BJ (cell line): ENCODE measurements at places on chromosomes 3 and 15. TPM values are rescaled to one million over a fixed set of nuclear protein-coding genes. Genes with fewer than 3 reads are reported as not detected.

RHCG gene
- not detected in 2 replicates for polyA plus RNA-seq

SLC6A11 gene
- not detected in 2 replicates for polyA plus RNA-seq

PRR20G gene
- polyA plus RNA-seq, result not detected in 2 replicates

GCSAM gene
- polyA plus RNA-seq, result not detected in 2 replicates

DNAH12 gene
- polyA plus RNA-seq, result 0.01 TPM in 1 of 2 replicates, not detected in the other

LRRIQ4 gene
- polyA plus RNA-seq, result not detected in 2 replicates

CRABP1 gene
- polyA plus RNA-seq, result not detected in 2 replicates

PGBD4 gene
- 0.77 and 1.3 TPM in 2 replicates for polyA plus RNA-seq
